ENCODE measurements at places on chromosomes 16 and 17.

GRCh38 chr17:83126275-83126811, 46.9 kb downstream of the METRNL start:
- DNase-seq, result no peak

DNA sequence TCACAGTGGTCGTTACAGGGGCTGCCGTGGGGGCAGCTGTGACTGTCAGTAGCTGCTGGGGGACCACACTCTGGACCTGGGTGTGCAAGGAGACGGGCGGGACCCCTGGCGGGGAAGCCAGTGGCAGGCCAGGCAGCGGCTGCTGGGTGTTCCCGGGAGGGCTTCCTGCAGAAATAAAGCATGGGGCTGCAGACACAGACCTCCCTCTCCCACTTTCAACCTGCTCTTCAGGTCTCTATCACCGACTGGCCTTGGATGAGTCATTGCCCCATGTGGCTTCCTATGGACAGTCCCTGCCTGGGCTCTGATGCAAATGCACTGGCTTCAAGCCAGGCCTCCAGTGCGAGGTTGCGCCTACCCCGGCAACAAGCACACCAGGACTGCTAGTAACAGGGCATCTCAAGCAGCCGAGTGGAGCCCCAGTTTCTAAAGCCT, 17.2 kb downstream of the SREBF1 start:
- peak; percentile 82 for DNase-seq

- no peak for DNase-seq
Measured at GRCh38 chr17:77435272-77436057, 294.7 kb downstream of the SEC14L1 start.

DNA sequence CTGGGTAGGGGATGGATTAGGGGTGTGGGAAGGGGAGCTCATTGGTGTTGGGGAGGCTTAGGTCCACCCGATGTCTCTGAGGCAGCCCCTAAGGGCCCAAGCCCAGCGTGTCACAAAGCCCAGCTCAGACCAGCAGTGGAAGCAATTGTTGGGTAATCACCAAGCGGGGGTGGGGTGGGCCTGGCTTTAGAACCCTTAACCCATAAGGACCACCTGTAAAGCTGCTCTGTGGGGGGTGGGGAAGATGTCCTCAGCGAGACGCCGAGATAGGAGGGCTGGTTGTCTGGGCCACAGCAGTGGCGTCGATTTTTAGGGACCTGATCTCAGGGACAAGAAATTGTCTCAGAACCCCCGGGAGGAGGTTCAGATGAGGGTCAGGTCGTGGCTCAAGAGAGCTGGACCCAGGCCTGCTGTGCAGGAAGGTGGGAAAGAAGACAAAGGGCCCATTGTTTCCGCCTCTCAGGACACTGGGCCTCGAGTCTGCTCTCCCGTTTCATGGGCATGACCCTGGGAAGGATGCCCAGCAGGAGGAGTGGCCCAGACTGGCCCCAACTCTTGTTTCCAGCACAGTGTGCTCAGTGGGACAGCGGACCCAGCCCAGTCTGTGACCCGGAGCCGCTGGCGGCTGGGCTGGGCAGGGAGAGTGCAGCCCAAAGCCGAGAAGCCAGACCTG, 15.9 kb downstream of the ST6GALNAC2 start:
- DNase-seq, result no peak

GRCh38 chr17:8745586-8746500, 1.2 kb upstream of the CCDC42 start:
- DNase-seq, result peak; percentile 32

GRCh38 chr17:76701471-76701967, 9.2 kb downstream of the MXRA7 start:
- DNase-seq, result no peak

DNA sequence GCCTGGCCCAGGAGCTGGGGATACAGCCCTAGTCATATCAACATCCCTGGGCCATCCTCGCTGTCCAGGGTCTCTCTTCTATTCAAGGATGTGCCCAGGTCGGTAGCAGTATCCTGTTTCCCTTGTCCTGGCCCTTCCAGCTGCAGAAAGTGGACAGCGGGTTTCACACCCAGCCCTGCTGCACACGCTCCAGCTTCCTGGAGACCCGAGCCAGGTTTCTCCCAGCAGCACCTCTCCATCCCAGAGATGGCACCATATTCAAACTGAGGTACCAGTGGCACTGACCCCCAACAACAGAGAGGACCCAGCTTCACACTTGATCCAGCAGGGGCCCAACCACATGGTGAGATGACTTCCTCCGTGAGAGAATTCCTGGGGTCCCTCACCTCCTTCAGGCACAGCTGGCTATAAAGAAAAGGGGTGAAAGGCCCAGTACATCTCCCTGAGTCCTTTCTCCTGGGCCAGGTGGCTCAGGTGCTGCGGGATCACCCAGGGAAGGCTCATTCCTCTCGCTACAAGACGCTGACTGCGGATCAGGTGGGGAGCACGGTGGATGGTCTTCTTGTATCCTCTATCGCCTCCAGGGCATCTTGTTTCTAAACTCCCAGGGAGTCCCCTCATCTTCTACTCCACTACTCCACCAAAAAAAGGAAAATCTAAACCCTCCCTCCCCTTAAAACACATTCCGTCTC, 1.4 kb downstream of the CUEDC1 start:
- DNase-seq, result no peak

DNA sequence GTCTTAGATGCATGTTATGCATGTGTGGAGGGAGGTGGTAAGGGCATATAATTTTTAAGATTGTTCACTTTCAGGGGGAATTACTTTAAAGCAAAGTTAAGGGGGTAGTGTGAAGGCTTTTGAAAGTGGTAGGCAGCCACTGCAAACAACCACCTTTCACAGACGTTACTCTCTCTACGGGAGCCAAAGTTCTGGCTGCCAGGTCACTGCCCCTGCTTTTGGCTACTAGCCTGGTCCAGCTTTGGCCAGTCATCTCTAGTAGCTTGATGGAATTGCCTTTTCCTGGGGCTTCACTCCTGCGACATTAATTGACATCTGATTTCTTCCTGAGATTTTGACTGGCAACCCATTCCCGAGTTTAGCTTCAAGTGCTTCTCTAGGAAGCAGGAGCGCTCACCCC, 397.5 kb downstream of the CDH11 start:
- DNase-seq, result no peak

DNA sequence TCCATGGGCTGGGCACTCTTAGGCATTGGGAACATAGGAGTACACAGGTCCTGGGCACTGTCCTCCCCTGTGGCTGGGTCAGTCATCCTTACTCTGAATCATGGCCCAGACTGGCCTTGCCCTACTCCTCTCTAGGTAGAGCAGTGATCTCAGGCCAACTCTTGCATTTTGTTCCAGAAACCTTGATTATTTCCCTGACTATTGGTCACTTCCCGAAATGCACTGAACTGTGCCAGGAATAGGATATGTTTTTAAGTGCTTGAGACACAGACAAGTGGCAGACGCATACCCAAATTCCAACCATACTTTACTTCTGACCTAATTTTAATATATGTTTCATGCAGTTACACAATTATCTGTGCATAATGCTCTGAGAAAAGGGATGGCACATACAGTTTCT, 10.3 kb downstream of the KRABD2 start:
- DNase-seq, result no peak

DNA sequence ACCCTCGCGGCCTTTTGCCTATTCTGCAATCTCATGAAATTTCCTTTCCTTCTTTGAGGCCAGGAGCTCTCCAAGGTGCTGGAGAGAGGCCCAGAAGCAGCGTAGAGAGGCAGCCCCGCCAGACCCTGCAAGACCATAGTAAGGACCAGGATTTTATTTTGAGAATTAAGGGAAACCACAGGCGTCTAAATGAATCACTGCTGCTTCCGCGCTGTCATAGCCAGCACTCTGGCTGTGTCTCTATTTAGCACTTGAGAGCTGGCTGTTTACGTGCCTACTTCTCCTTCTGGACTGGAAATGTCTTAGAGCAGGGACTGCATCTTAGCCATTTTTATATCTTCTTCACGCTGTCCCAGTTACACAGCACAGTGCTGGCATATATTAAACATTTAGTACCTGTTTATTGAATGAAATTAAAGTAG, 37.6 kb upstream of the PIRT start:
- no peak for DNase-seq

DNA sequence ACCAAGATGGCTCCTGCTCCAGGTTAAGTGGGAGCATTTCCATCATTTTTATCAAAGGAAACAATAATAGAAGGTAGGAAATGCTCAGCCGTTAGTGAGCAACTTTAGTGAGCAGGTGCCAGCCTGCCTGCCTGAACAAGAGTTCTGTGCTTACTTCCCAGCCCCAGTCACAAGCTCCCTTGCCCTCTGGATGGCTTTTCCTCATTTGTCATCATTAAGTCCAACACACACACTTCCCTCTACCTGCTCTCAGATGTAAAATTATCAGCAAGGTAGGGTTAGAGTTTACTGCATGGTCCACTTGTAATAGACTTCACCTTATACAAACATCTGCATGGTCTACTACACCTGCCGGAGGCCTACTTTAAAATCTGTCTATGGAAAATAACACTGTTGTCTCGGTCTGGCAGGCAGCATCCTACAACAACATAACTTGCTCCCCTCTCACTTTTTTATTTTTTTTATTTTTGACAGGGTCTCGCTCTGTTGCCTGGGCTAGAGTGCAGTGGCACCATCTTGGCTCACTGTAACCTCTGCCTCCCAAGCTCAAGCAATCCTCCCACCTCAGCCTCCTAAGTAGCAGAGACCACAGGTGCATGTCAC, 12.7 kb downstream of the TEX2 start:
- no peak for DNase-seq

DNA sequence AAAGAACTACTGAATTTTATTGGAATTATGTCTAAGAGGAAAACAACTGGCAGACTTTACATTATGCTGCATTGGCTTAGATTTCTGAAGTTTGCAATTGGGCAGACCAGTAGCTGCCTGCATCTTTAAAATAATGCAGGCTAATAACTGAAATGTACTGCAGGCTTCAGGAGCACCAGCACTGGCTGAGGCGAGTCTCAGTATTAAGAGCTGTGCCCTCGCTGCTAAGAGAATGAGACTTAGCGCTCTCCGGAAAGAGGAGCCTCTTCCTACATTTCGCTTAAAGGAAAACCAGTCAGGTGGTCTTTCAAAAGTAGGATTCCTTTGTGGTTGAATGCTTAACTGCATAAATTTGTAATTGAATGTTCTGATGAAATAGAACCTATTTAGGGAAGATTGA, 885 bp downstream of the CNTNAP4 start:
- no peak for DNase-seq

GRCh38 chr16:69934044-69934443, 17.1 kb upstream of the CLEC18A start:
- no peak for DNase-seq

DNA sequence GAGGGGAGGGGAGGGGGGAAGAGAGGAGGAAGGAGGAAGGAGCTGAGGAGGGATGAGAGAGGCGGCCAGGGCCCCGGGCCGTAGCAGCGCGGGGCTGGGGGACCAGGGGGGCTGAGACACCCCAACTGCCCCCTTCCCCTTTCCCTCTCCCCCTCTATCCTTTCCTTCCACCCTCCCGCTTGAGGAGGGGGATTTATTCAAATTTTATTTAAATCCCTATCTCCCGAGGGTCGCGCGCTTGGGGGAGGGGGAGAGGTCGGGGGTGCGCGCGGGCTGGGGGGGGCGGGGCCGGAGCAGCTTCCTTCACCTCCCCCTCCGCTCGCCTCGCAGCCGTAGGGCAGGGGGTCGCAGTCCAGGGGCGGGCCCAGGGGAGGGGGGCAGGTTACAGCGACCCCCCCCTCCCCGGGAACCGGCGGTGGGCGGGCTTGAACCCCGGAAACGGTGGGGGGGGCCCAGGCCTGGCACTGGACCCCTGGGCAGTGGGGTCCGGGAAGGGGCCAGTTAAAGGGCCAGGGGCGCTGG, at the start of gene FBXL19:
Gene FBXL19 (plus strand): TSS at position 19 of the 522 bp plus-strand sequence. CDS start 2,183 bp downstream, outside the sequence.
- DNase-seq, result no peak

- DNase-seq, result no peak
Measured at GRCh38 chr16:84654238-84654637, 5.9 kb downstream of the KLHL36 start.

- DNase-seq, result no peak
Measured at GRCh38 chr16:68086336-68086841, 1.2 kb downstream of the NFATC3 start.

DNA sequence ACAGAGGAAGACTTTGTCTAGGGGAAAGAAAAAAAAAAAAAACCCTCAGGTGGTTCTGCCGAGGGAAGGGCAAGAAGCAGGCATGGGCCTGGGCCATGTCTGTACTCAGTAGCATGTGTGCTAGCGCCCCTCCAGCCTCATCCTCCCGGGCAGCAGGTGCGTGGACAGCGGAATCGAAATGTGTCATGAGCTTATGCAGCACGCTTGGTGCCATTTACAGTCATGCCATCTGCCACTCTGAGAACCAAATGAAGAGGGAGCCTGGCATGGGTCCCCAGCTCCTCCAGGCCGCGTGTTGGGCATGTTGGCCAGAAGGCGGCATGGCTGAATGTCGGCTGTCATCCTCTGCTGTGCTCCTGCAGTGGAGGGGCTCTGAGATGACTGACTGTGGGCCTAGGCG, 31.4 kb downstream of the CRAMP1 start:
- DNase-seq, result no peak

GRCh38 chr16:27618165-27618564, 68.2 kb downstream of the KATNIP start:
- DNase-seq, result no peak

DNA sequence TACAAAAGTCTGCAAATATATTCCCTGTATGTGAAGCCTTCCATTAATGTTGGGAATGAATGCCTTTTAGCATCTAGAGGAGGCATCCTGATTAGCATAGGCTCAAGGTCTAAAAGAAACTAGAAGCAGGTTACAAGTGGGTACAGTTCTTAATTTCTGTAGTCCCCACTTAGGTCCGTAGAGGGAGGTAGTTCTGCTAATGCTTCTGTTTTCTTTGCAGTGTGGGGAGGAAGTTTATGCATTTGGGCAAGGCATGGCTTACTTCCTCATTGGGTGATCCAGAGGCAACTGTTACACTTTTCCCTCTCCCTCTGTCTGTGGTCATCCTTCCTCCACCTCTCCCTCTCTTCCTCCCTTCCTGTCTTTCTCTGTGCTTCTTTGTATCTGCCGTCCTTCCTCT, 108.4 kb upstream of the ZKSCAN2 start:
- DNase-seq, result no peak

DNA sequence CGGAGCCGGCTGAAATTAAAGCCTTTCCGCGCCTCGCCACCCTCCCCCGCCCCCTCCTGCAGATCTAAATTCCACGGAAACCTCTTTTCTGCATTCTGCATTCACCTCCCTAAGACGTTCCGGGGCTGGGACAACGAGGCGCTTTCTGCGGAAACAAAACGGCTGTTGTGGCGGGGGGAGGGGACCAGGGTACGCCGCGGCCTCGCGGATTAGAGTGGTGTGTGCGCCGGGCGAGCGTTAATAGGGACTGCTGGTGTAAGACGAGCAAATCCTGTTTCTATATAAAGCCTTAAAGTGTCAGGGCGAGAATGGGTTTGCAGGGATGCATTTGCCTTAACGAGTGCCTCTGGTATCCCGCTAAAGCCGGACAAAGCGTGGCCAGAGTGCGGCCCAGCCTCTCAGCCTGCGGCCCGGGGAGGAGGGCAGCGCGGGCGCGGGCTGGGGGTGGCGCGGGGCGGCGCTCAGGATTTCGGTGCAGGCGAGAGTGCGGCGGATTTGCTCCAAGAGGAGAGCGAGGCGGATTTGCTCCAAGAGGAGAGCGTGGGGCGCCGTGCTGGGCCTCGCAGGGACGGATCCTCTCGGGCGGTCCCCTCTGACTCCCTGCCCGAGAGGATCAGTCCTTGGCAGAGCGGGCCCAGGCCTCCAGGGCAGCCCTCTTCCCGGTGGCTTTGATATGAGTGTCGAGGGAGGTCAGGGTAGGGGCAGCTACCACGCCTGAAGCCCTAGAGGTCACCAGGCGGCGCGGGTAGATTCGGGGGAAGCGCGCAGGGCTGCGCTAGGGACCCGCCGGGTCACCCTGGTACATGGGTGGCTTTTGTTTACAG, 5.1 kb downstream of the BAHCC1 start:
- DNase-seq, result no peak

- no peak for DNase-seq
Measured at GRCh38 chr17:79748295-79749099, 17.8 kb downstream of the ENPP7 start.

GRCh38 chr17:62067165-62068145, 2.4 kb upstream of the MED13 start:
- DNase-seq, result no peak
